ENCODE measurements at places on chromosomes 7 and 10.

DNA sequence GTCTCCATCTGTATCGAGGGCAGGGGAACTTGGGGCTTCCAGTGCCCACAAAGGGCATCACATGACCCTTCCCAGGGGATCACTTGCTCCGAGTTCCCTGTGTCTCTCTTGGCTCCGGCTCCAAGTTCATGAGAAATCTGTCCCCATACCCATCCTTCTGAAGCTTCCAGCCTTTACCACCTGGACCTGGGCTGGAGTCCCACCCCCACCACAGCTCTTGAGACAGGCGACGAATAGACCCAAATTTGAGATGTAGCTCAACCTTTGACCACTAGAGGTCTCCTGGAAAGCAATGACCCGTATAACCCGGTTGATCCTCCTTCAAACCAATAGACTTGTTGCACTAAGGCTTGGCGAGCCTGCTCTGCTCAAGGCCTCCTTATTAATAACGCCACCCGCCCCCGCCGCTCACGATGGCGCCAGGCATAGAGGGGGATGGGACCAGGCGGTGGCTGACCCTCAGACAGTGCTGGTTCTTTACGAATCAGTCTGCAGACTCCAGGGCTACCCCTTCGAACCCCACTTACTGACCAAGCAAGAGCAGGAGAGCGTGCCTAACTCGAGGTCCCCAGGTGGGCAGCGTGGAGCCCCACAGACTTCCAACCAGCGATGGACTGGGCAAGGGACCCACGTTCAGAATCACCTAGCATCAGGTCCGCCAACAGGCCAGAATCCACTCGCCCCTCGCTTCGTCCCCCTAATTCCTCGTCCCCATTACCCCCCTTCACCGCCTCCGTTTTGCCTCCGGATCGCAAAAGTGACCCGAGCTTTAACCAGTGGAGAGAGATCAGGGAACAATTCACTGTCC is 4.4 kb upstream of the ARID5B start:
- peak; percentile 72 for DNase-seq

GRCh38 chr10:118629211-118629610 is 33.8 kb upstream of the PRLHR start:
- DNase-seq = no peak

GRCh38 chr7:18558503-18558902 is 63.0 kb downstream of the HDAC9 start:
- no peak for DNase-seq

DNA sequence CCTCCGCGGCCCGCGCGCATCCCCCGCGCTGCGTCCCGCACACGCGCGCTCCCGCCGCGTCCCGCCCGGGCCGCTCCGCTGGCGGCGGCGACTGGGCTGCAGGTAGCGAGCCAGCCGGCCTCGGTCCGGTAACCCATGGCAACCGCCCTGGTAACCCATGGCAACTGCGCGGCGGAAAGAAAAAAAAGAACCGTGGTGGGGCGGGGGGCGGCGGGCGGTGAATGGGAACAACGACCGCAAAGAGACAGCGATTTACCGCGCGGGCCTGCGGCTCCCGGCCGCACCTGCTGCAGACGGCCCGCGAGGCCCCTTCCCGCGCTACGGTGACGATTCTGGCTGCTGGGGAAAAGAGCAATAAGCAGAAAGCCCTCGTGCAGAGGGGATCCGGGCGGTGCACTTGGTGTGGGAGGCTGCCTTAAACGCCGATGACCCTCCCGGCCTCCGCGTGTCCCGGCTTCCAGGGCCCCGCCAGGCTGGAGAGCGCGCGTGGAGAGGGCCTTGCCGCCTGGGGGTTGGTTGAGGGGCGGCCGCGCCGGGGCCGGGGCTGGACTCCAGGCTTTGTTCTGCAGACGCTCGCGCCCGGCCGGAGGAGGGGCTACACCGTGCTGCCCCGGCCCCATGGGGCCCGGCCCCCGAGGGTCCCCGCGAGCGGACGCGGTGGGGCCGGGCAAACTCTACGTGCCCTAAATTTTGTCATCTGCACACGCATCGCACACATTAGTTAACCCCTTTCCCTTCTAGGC is 84.7 kb downstream of the SNX10 start:
- DNase-seq = no peak

DNA sequence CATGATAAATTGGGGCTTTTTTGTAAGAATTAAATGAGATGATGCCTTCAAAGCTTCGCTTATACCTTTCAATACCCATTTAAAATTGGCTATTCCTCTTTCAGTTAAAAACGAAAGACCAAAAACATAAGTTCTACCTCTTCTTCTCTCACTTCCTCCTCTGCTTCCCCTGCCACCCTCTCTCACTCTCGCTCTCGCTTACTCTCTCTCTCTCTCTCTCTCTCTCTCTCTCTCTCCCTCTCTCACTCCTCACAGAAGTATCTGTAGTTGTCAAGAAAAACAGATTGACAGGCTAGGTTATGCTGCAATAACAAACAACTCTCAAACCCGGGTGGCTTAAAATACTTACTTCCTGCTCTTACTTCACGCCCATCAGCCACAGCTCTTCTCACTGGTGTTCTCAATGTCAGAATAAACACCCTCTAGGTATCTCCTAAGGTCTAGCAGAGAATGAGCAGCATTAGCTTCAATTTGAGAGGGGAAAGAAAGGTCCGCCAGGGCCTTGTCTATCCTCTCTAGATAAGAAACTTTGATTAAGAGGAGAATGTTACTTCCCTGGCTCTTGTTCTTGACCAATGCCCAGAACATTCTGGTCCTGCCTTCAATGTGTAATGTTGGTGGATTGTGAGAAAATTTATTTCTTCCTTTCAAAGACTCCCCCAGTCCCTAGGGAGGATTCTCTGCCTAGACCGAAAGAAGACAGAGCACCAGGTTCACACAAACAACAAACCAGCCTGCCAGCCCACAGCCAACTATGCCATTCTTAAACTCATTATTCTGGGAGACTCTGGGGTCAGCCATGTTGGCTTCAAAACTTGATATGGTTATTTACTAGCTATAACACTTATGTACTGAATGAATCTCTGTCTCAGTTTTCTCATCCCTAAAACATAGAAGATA is 1028.7 kb downstream of the XPNPEP1 start:
- DNase-seq = peak; percentile 9

All from GM18507 (cell line).